Suprapubic skin (tissue), 4 donors: ENCODE measurements at places on chromosomes 1 and 21.

DNA sequence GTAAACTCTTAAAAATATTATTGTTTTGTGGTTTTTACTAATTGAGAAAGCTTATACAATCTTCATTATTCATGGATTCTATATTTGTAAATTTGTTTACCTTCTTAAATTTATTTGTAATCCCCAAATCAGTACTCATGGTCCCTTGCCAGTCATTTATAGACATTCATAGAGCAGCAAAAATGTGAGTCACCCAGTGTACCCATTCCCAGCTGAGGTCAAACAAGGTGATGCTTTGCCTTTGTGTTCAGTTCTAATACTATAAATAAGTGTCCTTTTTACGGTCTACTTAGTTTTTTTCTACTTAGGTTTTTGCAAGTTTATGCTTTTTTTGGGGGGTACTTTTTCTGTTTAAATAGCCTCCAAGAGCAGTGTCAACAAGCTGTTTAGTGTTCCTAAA, 36.1 kb downstream of the SORT1 start:
- no peak for DNase-seq

- no peak for DNase-seq
Observed at GRCh38 chr1:227356620-227357146, 38.4 kb upstream of the CDC42BPA start.

- DNase-seq: peak; percentile 19
Observed at GRCh38 chr1:245587435-245588115, 432.8 kb downstream of the KIF26B start.

- no peak for DNase-seq
Observed at GRCh38 chr1:164602480-164603093, 43.6 kb downstream of the PBX1 start.

- DNase-seq: no peak
Observed at GRCh38 chr1:11893907-11894251, 32.3 kb downstream of the KIAA2013 start.

GRCh38 chr1:228085287-228085951, 2.9 kb downstream of the ARF1 start:
- DNase-seq: no peak

- no peak for DNase-seq
Observed at GRCh38 chr1:171127501-171127900, 36.8 kb downstream of the FMO3 start.

GRCh38 chr1:50707824-50708223, 252.2 kb downstream of the FAF1 start:
- no peak for DNase-seq

DNA sequence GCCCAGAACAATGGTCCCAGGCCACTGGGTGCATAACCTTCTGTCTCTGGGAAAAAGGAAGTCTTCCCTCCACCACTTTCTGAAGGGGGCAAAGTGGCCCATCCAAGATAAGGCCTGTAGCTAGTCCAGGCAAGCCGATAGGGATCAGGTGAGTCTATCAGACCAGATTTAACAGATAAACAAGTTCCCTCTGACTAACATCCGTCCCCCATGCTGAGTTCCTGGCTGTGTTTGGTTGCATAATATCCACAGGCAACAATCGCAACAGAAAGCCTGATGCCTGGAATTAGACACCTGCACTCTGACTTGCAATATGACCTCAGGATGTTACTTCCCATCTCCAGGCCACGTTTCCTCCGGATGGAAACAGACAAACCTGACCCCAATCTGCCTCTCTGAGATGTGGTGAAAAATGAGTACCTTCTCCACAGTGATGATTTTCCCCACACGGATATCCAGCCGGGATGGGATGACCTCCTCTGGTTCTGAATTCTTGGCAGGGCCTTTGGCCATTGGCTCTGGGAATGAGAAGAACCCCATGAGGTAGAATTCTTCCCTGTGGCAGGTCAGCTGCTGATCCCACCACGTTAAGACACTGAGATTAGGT, 36.4 kb downstream of the YARS1 start:
- peak; percentile 55 for DNase-seq

DNA sequence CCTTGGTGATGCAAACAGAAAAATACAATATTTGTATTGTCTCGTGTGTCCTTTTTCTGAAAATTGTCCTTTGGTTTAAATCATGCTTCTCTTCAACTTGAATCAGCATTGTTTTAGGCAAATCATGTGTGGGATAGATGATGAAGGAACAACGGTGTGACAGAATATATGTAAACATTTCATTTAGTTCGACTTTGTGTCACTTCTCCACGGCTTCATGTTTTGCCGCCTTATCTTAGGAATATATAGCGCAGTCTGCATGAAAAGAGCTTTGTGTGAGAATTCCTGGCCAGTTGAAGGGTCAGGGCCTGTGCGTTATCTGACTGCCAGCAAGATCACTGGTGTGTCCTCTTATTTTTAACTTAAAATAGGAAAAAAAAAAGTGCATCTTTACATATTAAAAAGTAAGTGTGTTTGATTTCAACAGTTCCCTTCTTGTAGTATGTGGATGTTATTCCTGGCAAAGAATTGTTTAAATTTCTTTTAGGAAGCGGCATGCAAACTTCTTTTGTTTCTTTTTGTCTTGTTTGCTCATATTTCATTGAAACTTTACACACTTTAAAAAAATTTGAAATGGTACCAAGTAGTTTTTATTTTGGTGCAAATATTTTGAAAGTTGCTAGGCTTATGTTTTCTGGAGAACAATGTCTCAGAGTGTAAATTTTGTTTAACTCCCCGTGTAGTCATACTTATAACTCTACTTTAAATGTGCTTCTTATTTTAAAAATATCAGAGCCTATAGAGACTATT, 465.2 kb downstream of the USP25 start:
- no peak for DNase-seq

GRCh38 chr1:1487701-1488100, 16.1 kb downstream of the ATAD3B start:
- no peak for DNase-seq

DNA sequence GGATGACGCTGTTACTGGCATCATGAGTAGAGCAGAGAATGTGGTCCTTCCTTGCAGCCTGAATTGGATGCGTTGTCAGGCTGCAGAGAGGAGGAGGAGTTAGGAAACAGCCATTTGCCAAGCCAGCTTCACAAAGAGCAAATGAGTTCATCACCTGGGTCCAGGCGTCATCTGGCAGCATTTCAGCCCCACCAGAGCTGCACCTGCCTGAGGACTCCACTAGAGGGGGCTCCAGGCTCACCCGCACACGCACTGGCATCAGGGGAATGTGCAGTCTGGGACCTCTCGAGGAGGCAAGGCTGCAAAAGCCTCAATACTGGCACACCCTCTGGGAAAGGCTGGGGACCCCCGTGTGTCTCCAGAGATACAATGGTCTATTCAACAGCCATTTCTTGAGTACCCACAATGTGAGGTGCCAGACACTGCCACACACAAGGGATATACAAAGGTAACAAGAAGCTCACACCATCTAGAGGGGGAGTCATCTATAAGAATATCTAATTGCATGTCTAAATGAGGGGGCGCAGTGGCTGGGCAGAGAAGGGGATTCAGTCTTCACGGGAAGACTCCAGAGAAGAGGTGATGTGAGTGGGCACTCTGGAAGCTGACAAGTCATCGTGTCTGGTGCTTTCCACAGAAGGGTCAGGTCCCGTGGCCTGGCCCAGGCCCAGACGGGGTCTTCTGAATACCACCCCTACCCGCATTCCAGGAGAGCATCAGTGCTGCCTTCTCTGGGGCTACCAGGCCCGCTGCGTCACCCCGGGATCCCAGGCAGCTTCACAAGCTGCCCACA, 53.5 kb upstream of the CNTN2 start:
- no peak for DNase-seq

DNA sequence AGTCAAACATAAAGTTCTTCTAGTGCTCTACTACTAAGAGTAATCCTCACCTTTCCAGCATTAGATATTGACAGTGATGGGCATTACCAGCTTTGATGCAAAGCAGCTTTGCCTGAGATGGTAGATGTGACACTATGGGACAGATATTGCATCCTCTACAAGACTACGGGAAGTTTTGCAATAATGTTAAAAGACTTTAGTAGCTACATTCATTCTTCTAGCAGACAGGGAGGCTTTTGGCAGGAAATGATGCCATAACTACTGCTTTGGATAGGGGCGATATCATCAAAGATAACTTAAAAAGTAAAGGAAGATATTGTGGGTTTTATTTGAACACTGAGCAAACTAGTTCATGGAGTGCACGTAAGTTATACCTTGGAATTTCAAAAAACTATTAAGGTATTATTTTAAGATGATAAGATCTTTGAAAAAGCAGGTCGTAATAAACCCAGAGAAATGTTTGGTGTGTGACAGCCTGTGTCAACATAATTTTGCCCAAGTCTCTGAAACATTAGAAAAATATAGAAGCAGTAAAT, 368.3 kb upstream of the TMPRSS15 start:
- no peak for DNase-seq

DNA sequence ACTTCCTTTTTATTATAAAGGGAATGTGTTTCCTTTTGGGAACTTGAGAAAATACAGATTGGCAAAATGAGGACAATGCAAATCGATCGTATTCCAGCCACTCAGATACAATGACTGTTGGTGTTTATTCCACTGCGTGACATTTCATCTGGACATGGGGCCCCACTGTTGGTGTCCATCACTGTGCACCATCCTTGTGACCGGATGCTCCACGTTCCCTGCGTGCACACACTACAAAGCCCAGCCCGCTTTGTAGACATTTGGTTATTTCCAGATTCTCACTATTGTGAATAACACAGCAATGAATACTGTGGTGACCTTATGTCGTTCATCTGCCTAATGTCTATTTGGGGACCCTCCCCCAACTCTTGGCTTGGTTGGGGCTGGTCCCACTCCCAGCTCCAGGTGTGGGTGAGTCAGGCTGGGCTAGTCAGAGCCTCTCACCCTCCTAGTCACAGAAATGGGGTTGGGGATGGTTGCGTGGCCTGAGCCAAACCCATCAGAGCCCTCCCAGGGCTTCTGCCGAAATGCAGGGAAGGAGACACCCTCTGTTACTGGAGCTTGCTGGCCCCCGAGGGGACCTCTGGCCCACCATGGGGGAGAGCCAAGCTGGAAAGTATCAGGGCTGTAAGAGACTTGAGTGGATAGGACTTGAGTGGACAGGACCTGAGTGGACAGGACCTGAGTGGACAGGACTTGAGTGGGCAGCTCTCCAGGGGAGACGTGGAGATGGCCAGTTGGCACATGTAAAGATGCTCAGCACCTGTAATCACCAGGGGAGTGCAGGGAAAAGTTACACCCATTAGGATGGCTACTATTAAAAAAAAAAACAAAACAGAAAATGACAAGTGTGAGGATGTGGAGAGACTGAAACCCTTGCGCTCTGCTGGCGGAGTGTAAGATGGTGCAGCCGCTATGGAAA, 57.1 kb upstream of the ADARB1 start:
- peak; percentile 63 for DNase-seq

DNA sequence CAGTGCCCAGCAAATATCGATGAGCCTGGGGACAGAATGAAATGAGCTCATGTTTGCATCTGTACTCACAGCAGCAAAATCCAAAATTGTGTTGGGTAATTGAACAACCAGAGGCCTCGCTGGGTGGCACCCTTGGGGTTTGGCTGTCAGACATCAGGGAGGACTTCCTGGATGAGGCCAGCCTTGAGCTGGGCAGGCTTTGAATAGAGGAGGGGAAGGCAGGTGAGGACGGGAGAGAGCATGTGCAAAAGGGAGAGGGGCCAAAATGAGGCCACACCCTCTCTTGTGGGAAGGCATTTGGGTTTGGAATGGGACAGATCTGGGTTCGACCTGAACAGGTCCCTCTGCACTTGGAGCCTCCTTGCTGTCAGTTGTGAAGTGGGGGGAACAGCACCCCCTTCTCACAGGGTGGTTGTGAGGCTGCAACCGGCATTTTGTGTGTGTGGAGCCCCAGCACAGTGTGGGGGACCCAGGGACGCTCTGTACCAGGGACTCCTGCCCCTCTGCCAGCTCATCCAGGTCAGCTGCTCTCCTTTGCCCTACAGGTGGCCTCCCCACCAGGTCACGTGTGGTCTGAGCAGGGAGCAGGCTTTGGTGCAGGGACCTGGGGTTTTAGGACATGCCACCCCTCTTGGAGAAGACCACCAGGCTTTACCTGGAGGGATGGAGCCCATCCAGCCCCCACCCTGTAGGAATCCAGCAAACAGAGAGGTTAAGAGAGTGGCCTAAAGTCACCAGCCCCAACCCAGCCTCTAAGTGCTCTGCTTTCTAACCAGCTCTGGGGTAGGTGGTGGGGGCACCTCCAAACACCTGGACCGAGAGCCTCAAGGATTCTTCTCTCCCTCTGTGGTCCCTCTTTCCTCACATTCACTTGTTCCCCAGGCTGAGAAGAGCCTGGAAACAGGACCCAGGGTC, 521.8 kb downstream of the PTPRU start:
- DNase-seq: no peak

- DNase-seq: no peak
Observed at GRCh38 chr21:44517175-44517899, 22.7 kb downstream of the KRTAP10-1 start.

GRCh38 chr1:43716559-43717281, 9.4 kb downstream of the ST3GAL3 start:
- DNase-seq: no peak

GRCh38 chr1:117675907-117676430, 70.1 kb downstream of the TENT5C start:
- DNase-seq: no peak

GRCh38 chr21:27379354-27379753, 412.5 kb upstream of the ADAMTS5 start:
- DNase-seq: no peak

DNA sequence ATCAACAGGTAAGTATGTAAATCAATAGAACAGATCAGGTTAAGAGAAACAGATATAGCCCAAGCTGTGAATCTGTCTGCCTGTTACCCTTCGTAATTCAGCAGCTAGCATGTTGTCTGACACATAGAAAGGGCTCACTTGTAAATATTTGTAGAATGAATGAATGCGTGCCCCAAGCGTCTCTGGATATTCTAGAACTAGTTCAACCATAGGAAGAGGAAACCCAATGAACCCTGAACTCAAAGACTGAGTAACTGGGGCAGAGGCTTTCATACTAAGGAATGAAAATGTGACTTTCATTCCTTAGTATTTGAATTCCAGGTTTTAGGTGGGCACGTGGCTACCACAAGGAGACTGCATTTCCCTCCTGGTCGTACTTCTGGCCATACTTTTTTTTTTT, 60.1 kb upstream of the SMYD2 start:
- no peak for DNase-seq

- DNase-seq: no peak
Observed at GRCh38 chr1:170993151-170993550, 57.8 kb downstream of the MROH9 start.

- no peak for DNase-seq
Observed at GRCh38 chr1:180899262-180899661, 13.4 kb upstream of the KIAA1614 start.
